ENCODE measurements at places on chromosomes 4 and X.
A peak's percentile ranks its signal among the peaks of the same experiment; 100 is the strongest.

- no peaks in the 10 kb centered on the region for H3K27me3 ChIP-seq
- no peak overlapping the region for H3K4me3 ChIP-seq
- no peak for DNase-seq
Measured at GRCh38 chr4:102599455-102599854, 98.3 kb downstream of the NFKB1 start.

DNA sequence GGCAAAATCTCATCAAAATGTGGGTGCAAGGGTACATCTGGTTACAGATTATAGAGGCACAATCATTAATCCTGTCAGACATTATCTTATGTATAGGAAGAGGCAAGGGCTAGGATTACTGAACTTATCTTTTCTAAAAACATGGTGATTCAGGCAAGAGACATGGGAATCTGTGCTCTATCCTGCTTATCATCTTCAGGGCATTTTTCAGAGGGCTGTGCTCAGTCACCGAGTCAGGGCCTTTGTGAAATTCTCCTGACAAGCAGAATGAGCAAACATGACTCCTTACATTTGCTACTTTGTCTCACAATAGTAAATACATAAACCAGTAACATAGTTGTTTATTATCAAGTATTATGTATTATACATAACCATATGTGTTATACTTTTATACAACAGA, 84.2 kb upstream of the KCTD8 start:
- no peak for DNase-seq
- peaks cover 3% of the 10 kb centered on the region for H3K4me1 ChIP-seq
- no peaks in the 10 kb centered on the region for H3K27me3 ChIP-seq
- H3K36me3 ChIP-seq, result no peaks in the 10 kb centered on the region
- no peak overlapping the region for H3K27ac ChIP-seq
- H3K4me3 ChIP-seq, result no peak overlapping the region

DNA sequence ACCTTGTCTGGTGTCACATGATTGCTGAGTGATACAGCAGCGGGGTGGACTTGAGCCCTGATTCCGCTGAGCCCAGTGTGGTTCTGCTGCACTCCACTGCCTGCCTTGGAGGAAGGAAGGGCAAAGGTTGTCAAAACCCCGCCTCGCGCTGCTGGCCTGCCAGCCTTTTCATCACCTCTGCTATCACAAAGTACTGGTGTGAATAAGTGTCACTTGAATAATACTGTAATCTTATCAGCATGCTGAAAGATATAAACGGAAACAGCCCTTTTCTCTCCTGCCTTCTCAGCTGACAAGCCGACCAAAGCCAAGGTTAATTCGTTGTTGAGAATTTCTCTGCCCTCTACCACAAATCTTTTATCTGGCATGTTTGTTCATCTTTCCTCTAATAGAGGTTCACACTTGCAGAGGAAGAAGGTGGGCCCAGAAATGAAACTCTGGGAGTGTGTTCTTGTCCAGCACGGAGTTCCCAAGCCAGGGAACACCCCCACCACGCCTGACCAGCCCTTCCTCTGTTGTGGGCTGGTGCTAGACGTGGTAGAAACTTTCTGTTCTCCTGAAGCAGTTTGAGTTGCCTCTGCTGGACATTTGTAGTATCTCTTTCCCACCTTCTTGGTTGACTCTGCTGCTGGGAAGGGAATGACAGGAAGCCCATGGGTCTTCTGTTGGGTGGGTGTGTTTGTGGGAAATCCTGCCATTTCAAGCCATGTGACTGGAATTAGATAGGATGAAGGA, 21.5 kb downstream of the FHDC1 start:
- peaks cover 36% of the 10 kb centered on the region for H3K4me1 ChIP-seq
- peaks cover 9% of the 10 kb centered on the region for H3K36me3 ChIP-seq
- no peak overlapping the region for H3K27ac ChIP-seq

GRCh38 chr4:87076690-87077358, 142.0 kb downstream of the AFF1 start:
- no peak overlapping the region for H3K27ac ChIP-seq
- H3K4me3 ChIP-seq, result no peak overlapping the region
- peaks cover 31% of the 10 kb centered on the region for H3K4me1 ChIP-seq
- H3K27me3 ChIP-seq, result no peaks in the 10 kb centered on the region
- no peaks in the 10 kb centered on the region for H3K36me3 ChIP-seq

DNA sequence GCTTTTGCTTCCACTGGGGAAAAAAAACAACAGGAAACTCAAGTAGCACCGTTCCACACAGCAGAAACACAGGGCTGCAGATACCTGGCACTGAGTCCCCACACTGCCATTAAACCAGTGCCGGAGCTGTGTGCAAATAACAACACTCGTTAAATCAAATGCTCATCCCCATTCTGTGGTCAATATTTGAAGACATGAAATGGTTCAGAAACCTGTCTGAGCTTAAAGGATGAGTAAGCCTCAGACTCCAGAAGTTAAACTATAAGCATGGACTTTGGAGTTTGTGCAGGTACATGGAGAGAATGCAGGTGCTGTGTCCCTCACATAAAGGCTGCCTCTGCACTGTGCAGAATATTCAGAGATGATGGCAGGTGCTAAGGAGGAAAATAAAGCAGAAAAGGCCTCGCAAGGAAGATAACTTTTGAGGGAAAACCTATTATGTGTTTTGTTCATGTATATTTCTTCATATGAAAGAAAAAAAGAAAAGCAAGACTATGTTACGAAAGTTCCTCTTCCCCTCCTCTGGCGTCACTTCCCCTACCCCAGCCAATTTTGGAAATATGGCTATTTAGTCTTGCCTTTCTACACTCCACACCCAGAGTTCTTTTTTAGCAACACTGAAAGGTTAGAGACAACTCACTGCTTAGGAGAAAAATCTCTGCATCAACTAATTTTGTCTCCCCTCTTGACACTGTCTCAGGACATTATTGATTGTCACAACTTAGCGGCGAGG, 4.6 kb downstream of the MPP1 start:
- no peak overlapping the region for H3K4me3 ChIP-seq
- no peaks in the 10 kb centered on the region for H3K36me3 ChIP-seq
- H3K27me3 ChIP-seq, result no peaks in the 10 kb centered on the region
- peaks cover 10% of the 10 kb centered on the region for H3K4me1 ChIP-seq

DNA sequence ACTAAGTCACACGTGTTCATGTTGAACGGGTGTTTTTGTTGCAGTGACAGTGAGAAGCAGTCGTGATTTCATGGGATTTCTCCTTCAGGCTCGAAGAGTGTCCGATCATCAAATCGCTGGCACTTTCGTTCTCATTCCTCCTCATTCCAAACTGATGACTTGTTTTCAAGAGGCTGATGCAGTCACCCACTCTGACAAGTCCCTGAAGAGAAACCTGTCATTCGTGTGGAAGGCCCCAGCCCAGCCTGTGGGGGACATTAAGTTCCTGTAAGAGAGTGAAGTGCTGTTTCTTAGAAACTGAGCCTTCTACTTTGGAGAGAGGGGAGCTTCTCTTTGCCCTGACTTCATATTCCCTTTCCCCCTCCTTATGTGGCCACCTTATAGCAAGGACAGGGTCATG, 8.0 kb downstream of the REELD1 start:
- H3K4me3 ChIP-seq, result no peak overlapping the region

DNA sequence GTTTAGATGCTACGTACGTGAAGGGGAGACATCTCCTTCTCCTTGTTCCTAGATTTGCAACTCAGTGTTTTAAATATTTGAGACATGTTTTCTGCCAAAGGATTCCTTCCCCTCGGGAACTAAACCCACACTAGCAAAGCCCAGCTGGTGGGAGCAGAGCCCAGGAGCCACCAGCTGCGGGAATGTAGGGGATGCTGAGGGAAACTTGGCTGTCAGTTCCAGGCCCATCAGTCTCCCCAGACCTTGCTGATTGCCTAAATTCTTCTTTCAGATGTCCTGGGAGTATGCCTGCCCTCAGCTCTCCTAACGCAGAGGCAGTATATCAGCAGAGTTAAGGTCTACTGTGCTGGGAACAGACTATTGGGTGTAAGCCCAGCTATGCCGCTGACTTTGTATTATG, 630.0 kb upstream of the TENM3 start:
- H3K36me3 ChIP-seq, result no peaks in the 10 kb centered on the region
- no peak for DNase-seq
- peaks cover 22% of the 10 kb centered on the region for H3K27me3 ChIP-seq
- H3K4me3 ChIP-seq, result no peak overlapping the region
- peaks cover 38% of the 10 kb centered on the region for H3K4me1 ChIP-seq

- peaks cover 25% of the 10 kb centered on the region for H3K4me1 ChIP-seq
- peak overlapping the region; percentile 40 for H3K27ac ChIP-seq
- peaks cover 20% of the 10 kb centered on the region for H3K36me3 ChIP-seq
- H3K27me3 ChIP-seq, result no peaks in the 10 kb centered on the region
Measured at GRCh38 chr4:110503270-110504083, 27.5 kb downstream of the ENPEP start.

DNA sequence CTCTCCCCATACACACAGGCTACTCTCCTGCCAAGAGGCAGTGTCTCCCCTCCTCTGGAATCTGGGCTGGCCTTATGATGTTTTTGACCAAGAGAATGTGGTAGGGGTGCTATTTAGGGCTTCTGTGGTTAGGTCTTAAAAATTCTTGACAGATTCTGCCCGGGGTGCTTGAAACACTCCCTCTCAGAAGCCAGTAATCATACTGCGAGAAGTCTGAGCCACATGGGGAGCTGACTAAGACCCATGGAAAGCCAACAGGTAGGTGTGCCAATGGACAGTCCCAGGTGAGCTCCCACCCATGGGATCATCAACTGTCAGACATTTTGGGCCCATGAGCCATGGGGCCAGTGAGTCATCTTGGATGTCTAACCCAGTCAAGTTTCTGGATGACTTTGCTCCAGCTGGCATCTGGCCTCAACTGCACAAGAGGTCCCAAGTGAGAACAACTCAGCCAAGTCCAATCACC, 315.7 kb downstream of the FBXW7 start:
- no peak overlapping the region for H3K27ac ChIP-seq
- DNase-seq, result no peak
- H3K4me3 ChIP-seq, result no peak overlapping the region
- peaks cover 3% of the 10 kb centered on the region for H3K36me3 ChIP-seq

- H3K36me3 ChIP-seq, result peaks cover 1% of the 10 kb centered on the region
- DNase-seq, result no peak
- H3K4me3 ChIP-seq, result no peak overlapping the region
- H3K4me1 ChIP-seq, result peaks cover 57% of the 10 kb centered on the region
Measured at GRCh38 chr4:149985981-149986380, 92.3 kb upstream of the DCLK2 start.

- no peak overlapping the region for H3K27ac ChIP-seq
- H3K27me3 ChIP-seq, result no peaks in the 10 kb centered on the region
- H3K4me3 ChIP-seq, result no peak overlapping the region
- H3K4me1 ChIP-seq, result peaks cover under 1% of the 10 kb centered on the region
- no peak for DNase-seq
Measured at GRCh38 chr4:46839128-46839527, 69.9 kb downstream of the COX7B2 start.

DNA sequence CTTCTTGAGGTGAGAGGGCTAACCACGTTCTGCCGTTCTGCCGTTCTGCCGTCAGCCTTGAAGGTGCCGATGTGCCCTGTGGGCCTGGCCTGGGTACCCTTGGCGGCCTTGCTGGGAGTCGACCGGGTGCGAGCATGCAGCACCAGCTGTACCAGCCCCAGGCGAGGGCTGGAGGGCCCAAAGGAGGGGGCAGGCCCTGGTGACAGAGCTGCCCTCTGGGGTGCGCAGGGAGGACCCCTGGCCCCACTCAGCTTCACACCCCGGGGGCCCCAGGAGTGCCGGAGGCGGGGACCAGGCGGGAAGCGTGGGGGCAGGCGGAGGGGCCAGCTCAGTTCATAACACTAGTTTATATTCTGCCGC, 22.1 kb downstream of the UVSSA start:
- no peak overlapping the region for H3K27ac ChIP-seq

DNA sequence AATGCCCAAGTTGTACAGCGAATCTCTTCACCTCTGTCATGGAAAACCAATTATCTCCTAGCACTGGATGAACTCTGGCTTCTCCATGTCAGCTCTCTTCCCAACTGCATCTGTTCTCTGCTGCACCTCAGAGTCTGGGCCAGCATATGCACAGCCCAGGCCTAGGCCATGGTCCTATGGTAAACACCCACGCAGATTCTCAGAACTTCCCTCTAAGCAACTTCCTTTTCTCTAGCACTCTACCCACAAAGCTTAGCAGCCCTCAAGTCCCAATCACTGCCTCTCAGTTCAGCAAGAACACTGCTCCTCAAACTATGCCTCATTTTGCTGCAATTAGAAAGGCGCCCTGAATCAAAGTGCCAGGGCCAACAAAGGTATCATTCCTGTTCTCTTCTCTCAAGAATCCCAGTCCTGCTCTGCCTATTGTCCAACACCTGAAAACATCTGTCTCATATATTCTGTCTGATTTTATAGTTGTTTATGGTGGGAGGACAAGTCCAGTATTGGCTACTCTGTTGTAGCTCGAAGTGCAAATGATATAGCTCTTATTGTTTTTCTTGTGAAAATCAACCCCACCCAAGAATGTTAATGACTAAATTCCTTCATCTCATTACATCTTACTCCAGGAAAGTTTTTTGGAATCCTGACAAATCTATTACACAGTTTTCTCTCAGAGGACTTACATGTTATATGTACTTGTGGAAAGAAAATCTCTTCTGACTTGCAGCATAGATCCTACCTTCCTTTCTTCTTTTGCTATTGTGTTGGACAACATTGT, 85.4 kb downstream of the DCHS2 start:
- peaks cover 17% of the 10 kb centered on the region for H3K4me1 ChIP-seq
- DNase-seq, result no peak
- peak overlapping the region; percentile 1 for H3K27ac ChIP-seq
- H3K27me3 ChIP-seq, result no peaks in the 10 kb centered on the region

DNA sequence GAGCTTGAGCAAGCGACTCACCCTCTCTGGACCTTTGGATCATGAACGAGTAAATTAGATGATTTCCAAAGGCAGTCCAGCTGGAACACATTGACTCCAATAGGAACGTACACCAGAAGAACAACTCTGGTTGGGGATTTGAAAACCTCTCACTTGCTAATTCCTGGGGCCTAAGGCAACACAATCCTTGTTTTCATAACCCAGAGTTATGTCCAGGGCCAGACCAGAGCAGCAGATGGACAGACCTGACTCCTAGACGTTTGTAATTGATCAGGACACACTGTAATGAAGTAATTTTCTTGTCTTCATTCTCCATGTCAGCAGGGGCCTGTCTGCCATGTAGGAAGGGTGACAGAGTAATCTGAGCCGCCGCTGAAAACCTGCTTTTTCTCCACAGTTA, 283.9 kb downstream of the IDS start:
- no peak for DNase-seq
- no peak overlapping the region for H3K4me3 ChIP-seq
- H3K27ac ChIP-seq, result no peak overlapping the region
- peaks cover 3% of the 10 kb centered on the region for H3K36me3 ChIP-seq
- H3K4me1 ChIP-seq, result peaks cover 6% of the 10 kb centered on the region

DNA sequence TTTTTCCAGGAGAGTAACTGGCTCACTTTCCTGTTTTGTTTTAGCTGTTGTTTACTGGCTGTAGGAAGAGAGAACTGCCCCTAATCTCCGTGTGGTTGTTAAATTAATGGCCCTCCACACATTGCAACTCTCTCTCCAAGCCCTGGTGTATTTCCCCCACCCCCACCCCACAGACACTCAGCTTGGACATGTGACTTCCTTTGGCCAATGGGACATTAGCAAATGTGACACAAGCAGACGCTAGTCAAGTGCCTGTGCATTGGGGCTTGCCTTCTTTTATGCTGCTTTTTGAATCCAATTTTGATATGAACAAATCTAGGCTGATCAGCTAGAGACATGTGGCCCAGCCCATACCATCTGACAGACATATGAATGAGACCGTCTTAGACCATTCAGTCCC, 59.6 kb upstream of the TAB3 start:
- H3K4me3 ChIP-seq, result no peak overlapping the region
- peaks cover 10% of the 10 kb centered on the region for H3K36me3 ChIP-seq
- no peak for DNase-seq
- H3K27ac ChIP-seq, result no peak overlapping the region
- peaks cover 16% of the 10 kb centered on the region for H3K4me1 ChIP-seq

Measured in mesothelial cell of epicardium (in vitro differentiated cells).